Mesenteric fat pad (tissue), 1 donor: ENCODE measurements at places on chromosomes 2 and 18.

DNA sequence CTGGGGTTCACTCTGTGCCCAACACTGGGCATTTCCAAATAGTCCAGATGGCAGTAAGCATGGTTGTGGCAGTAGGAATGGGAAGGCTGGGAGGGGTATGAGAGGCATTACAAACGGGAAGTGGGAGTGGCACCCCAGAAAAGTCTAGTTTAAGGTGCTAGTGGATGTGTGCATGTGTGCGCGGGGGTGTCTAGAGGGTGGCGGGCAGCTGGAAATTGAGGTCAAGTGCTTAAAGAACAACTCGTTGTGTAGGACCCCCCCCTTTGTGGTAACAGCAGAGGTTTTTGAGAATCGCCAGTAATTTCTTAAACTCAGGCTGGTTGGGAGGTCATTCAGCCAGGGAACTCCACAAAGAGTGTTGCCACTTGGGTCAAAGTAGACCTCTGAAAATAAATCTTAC lies 69.9 kb downstream of the RHBDD1 start:
- DNase-seq, result no peak

DNA sequence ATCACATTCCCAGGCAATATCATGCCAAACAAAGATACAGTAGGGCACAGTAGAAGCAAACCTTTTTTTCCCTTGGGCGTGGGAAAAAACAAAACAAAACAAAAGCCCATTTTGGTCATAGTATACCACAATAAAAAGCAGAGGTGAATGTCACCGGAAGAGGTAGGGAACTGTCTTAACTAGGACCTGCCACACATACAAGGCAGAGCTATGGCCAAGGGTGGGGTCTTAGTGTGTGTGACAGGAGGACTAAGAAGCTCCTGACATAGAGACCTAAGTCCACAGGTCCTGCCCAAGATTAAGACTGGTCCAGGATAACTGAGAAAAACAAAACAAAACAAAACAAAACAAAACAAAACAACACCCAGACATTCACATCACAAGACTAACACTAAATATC lies 441.2 kb upstream of the DSEL start:
- no peak for DNase-seq

DNA sequence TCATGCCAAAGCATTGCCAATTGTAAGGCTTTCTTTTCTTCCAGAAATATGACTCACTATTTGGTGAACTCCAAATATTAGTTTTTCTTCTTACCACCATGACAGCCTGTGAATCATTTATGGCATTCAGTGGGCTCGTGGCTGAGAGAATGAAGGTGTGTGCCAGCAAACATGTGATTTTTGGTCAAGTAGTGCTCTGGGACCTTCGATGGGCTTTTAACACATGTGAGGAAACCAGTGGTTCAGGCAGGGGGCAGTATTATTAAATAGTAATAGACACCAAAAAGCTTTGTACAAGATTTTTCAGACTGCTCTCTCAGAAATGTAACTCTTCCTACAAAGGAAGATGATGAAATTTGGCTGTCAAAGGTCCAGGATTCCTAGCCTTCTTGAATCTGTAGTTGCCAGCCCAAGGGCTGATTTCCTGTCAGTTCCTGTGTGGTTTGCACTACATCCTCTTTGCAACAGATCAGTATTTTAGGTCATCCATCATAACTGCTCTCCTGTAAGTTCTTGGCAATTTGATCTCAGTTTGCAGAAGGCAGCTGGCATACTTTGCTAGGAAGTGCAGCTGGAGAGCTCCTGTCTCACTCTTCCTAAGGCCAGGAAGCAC lies 64.3 kb downstream of the BABAM2 start:
- DNase-seq, result no peak

- no peak for DNase-seq
Observed at GRCh38 chr2:98108110-98108509, 21.1 kb downstream of the VWA3B start.

DNA sequence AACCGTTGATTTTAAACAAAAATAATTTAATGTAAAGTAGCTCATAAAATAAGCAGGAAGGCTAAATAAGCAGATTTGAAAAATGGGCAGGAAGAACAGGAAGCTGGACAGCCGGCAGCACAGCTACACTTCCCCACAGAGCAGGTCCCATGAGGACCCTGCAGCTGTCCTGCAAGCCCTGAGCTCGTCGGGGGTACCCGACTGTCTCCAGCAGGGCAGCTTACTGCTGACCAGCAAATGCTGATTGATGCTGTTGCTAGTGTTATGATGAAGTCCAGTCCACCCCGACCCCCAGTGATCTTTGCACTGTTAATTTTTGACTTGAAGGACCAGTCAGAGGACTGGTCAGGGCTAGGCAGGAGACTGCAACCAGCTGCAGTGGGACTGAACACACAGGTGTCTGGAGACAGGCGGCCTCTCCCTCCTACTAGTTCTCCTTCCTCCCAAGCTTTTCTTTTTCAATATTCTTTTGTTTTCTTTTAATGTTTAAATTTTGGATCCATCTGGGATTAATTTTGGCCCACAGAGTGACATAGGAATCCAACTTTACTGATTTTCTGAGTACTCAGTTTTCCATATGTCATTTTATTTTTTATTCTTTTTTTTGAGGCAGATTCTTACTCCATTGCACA lies 27.7 kb downstream of the POLE4 start:
- DNase-seq, result no peak

DNA sequence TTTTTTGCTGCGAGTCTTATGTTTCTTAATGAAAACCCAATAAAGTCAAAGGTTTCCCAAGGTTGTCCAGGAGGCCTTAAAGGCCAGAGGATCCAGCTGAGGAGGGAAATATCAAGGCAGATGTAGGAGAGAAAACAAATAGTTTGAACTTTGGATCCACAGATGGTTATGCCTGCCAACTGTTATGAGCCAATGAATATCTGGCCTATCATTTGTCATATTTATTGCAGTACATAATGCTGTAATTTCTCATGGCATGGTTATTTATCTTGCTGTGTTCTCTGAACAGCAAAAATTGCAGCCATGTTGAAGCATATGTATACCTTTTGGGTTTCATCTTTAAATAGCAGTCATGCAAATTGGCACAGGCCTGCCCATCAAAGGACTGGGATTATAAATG lies 38.2 kb upstream of the CAVIN2 start:
- no peak for DNase-seq

DNA sequence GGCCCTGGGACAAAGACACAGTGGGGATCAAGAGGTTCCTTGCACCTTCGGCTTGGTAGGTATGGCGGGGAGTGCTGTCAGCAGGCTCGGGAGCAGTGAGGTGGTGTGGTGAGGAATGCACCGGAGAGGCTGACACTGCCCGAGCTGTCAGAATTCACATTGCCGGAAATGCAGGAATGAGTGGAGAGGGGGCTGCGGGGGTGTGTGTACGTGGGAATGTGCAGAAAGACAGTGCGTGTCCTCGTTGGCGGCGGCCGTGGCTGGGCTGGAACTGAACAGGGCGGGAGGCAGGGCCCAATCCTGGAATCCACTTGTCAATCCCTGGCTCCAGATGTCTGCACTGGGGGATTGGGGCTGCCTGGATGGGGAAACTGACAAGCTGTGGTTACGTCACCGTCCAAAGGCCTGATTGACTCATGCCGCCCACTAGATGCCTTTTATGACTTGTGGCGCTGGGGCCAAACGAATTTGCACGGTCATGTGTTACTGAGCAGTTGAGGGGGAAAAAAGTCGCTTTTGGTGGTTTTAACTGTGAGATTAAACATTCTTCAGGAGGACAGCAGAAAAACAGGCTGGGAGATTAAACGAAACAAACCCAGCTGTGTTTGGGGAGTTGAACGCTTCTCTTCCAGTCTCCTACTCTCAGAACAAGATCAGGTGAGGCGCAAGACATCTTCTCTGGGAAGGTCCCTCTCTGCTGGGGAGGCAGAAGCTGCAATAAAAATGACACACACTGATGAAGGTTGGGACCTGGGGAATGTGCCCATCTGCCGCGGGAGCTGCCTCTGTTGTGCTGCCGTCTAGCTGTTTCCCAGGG lies 189.4 kb upstream of the GLI2 start:
- DNase-seq, result no peak

DNA sequence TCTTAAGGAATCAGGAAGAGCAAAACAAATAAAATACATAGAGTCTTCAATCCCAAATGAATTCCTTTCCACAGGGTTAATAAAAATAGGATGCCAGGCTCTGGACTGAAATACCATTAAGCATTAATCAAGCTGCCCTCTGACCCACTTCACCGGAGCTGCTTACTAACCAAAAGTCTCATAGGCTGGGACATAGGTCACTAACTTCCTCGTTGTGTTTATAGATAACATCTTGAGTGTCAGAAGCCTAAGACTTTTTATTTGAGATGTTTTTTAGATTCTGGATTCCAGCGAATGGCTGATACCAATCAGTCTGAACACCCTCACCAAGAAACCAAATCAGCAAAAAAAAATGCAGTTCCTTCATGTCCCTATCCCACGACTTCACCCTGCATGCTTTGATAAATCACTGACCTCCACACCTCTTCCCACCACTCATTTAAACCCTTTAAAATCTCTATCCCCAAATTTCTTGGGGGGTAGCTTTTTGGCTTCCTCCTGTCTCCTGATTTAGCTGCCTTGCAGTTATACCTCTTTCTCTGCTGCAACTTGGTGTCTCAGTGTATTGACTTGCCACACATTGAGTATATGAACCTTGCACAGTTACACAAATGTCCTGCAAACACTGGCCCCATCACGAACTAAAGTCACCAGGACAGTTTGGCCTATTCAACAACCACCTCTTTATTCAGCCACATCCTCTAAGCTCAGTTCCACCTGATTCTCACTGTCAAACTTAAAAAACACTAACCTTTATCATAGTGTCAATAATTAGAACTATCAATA lies 399.3 kb downstream of the METTL4 start:
- DNase-seq, result no peak

GRCh38 chr18:33194793-33195192 lies 245.7 kb downstream of the CCDC178 start:
- no peak for DNase-seq

GRCh38 chr18:78242806-78243205 lies 736.8 kb upstream of the SALL3 start:
- no peak for DNase-seq

GRCh38 chr2:105385731-105386540 lies 12.9 kb downstream of the FHL2 start:
- peak; percentile 71 for DNase-seq

DNA sequence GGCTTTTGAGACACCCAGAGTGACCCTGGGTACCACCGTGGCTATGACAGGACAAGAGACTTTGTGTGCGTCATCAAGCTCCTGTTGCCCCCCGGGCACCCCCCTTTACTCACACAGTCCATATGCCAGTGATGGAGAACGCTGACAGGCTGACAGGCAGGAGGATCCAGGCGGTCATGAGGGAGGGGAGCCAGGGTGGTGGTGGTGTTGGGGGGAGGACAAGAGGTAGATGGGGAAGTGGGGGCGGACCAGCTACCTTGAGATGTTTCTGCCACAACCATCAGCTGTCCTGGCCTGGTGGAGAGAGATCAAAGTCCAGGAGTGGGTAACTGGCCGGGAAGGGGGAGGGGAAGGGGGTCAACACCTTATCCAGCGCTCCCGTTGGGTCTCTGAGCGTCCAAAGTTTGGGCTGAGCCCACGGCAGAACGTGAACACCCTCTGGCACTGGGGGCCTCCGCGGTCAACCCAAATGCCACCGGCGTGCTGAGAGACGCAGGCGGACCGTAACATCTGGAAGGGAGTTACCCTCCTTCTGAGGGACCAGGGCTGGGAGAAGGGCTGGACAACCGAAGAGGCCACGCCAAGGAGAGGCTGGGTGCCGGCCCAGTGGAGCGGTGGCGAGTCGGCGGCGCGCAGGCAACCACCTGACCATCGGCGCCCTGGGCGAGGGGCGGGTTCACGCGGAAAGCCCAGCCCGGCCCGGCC lies 575 bp downstream of the TMEM150A start:
- no peak for DNase-seq

DNA sequence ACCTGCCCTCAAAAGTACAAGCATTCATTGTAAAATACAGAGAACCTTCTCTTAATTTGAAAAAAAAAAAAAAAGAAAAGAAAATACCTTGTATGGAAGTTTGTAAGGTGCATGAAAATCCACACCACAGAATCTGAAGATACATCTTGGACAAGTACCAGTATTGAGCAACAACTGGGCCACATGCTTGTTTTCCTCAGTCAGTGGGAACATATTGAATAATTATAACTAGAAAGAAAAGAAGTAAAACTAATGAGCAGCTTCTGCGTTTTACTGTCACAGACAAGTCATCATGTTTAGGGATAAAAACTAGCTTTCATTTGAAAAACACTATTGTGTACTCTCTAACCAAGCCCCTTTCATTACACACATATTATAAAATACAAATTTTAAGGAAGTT lies 5.8 kb upstream of the PEX13 start:
- DNase-seq, result no peak

DNA sequence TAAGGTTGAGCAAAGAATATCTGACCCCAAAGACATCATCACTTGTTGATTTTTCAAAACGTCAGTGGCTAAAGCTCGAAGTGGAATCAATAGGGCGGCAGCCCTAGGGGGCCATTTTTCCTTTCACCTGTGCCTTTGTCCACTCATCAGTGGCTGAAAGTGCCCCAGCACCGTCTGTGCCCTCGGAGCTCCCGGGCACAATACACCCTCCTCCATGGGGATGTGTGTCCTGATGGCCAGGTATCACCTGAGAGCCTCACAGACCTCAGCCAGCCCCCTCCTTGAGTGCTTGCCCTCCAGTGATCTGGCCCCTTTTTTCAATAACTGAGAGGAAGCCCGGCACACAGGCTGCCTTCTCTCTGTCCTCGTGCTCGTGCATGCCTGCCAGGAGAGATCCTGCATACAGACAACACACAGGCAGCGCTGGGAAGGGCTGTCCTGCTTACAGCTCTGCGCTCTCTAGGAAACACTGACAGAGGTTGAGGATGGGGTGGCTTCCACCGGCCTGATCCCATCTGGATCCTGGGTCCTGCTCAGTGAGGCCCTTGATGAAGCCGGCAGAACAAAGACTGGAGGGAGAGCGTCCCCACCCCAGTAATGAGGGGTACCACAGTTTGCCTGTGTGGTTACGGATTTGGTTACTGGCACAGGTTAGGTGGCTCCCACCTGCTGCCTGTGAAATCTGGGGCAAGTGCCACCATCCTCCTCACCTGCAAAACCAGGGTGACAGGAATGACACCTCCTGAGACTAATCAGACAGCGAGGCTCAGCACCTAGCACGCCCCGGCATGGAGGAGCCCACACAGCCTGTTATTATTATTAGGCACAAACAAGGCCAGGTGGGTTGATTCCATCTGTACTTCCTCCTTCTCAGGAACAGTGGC lies 197.5 kb upstream of the RAB6C start:
- DNase-seq, result peak; percentile 84

GRCh38 chr2:236849508-236849907 lies 236.2 kb upstream of the COPS8 start:
- DNase-seq, result no peak

DNA sequence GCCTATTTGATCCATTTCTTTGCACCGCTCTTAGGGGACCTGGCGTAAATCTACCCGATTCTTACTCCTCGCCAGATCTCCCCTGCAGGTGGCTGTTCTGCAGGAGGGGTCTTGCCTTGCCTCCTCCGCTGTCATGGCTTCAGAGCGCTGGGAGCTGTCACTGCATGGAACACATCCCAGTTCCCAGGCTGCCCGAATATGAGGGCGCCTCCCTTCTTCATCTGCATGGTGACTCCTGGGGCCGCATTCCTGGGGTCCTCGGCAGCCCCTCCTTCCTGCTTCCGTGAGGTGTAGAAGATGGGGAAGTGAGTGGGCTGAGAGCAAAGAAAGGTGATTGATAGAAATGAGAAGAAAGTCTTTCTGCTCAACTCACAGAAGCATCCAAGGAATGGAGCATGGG lies 27.3 kb upstream of the COPS8 start:
- DNase-seq, result no peak
